ENCODE measurements at places on chromosomes 5 and 9. TPM values are rescaled to one million over a fixed set of nuclear protein-coding genes. Genes with fewer than 3 reads are reported as not detected.

LOX gene
- total RNA-seq: 1.8 TPM

SEMA6A gene
- total RNA-seq: 0.05 TPM

NOL8 gene
- 32.4 TPM for total RNA-seq

CNTNAP3B gene
- 19.2 TPM for total RNA-seq

CER1 gene
- not detected for total RNA-seq

TTC33 gene
- 12.2 TPM for total RNA-seq

IFNA1 gene
- not detected for total RNA-seq

DDX4 gene
- total RNA-seq: not detected

NR4A3 gene
- total RNA-seq: 3.2 TPM

C9orf78 gene
- total RNA-seq: 53.3 TPM

PCDHGA6 gene
- 0.39 TPM for total RNA-seq

ESM1 gene
- total RNA-seq: not detected

NFIB gene
- total RNA-seq: 12.8 TPM

RGS7BP gene
- total RNA-seq: not detected

ZNF608 gene
- total RNA-seq: 0.40 TPM

OR1Q1 gene
- not detected for total RNA-seq

SH2D3C gene
- 0.17 TPM for total RNA-seq

LHX2 gene
- 4.6 TPM for total RNA-seq

PHF19 gene
- total RNA-seq: 114 TPM

TNFSF8 gene
- total RNA-seq: not detected

MAPK9 gene
- 46.5 TPM for total RNA-seq

SPATA6L gene
- 2.1 TPM for total RNA-seq

SMAD5 gene
- total RNA-seq: 26.2 TPM

PCDHGB7 gene
- total RNA-seq: 0.07 TPM

PTGES2 gene
- total RNA-seq: 94.4 TPM
